ENCODE measurements at places on chromosomes 11 and 22.

GRCh38 chr11:130674686-130675308 lies 226.4 kb downstream of the ADAMTS15 start:
- DNase-seq = no peak

DNA sequence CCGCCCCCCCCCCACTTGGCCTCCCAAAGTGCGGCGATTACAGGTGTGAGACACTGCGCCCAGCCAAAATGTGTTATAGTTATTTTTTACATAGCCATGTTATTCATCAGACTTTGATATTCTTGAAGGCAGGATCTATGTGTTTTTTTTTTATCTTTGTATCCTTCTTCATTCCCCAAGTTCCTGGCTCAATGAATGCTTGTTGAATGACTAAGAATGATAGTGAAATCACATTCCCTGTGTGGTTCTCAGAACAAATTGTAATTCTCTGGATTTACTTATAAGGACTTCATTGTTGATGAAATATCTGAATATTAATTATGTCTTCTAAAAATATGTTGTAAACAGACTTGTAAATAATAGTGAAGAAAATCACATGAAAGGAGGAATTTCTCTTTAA lies 33.5 kb downstream of the MMP7 start:
- DNase-seq = no peak

- DNase-seq = no peak
Measured at GRCh38 chr11:9850224-9850895, 186.5 kb downstream of the SWAP70 start.

DNA sequence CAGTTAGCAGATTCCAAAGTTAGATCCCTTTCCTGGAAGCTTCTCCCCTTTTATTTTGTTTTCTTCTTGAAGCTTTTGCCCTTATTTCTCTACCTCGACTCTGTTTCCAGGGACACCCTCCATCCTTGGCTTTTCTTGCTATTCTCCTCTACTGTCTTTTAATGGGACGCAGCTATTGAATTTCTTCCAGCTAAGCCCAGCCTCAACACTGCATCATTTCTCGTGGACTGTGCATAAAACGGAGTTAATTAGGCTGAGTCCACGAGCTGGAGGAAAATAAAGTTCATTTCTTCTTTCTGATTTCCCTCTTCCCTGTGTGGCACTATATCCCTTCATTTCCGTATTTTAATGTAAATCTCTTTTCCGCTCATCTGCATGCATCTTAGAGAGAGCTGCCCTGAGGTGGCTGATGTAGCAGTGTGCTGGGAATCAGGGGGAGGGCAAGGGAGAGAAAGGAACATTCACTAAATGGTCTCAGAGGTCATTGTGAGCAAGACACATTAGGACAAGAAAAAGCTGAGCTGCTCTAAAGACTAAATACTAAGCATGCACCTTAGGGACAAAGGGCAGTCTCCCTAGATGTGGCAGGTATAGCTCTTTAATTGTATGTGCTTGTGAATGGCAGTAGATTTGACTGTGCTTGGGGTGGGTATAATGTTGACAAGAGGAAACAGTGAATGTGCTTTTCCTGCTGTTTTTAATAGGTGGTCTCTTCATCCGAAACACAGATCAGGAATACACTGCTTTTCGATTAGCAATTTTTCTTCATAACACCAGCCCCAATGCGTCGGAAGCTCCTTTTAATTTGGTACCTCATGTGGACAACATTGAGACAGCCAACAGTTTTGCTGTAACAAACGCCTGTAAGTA lies 1.9 kb downstream of the GRIA4 start:
- DNase-seq = no peak

- no peak for DNase-seq
Measured at GRCh38 chr11:61853698-61854169, 25.6 kb downstream of the FADS2 start.

DNA sequence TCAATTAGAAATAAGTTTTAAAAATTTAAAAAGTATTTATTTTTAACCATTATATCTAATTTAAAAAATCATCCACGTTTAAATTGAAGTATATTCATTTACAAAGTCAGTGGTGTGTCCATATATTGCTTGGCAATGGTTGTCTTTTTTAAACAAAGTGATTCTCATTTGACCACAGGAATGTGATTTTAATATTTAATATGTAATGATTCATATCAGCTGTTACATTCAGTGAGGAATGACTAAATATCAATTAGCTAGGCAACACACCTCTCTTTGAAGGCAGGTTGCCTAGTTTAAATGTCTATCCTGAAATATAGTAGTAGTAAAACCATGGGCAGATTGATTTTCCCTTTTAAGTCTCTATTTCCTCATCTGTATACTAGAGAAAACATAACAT lies 392.2 kb upstream of the CCDC179 start:
- DNase-seq = no peak

DNA sequence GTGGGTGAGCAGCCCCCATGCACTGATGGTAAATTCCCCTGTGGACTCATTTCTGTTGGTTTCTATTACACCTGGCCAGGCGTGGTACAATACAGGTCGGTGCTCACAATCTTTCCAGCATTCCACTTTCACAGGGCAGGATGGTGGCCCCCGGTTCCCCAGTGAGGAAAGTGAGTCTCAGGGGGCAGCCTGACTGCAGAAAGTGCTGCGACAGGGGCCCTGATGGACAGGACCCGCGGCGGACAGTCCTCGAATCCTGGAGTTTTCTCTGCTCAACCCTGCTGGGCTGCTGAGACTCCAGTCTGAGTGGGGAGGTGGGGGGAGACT lies 3.1 kb upstream of the PGGHG start:
- no peak for DNase-seq

GRCh38 chr11:45646275-45646927 lies 19.0 kb downstream of the CHST1 start:
- DNase-seq = no peak

- DNase-seq = no peak
Measured at GRCh38 chr11:75867778-75868374, 52.9 kb downstream of the UVRAG start.

- no peak for DNase-seq
Measured at GRCh38 chr11:47148903-47149531, 27.7 kb downstream of the ARFGAP2 start.

GRCh38 chr11:126265811-126266210 lies 2.9 kb downstream of the SRPRA start:
- no peak for DNase-seq

GRCh38 chr22:36373258-36373579 lies 14.5 kb downstream of the MYH9 start:
- DNase-seq = no peak

DNA sequence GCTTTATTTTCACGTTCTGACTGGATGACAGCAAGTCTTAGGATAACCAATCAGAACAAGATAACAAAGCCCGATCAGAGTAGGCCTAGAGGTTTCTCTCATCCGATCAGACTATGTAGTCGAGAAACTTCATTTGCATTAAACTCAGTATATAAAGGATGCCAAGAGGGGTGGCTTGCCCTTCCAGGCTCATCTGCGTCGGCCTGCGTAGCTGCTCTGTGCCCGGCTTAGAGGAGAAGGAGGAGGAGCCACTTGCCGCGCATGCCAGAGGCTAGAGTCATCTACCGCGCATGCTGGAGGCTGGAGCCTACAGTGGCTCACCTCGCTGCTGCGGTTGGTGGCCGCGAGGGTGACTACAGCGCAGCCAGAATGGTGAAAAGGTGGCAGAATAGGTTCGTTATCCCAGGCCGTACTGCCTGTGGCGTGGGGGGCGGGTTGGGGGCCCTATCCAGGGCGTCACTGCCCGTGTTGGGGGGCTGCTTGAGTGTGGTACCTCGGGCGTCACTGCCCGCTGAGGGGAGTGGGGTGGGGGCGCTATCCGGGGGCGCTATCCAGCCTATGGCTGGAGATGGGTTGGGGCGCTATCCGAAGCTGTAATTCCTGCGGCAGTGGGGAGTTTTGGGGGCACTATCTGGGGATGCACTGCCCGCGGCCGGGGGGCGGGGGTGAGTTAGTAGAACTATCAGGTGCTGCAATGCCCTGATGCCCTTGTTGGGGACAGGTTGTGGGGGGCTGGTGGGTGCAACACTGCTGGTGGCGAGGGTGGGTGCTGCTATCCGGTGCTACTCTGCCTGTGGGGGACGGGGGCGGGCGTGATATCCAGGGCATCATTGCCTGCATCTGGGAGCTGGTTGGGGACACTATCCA lies at the start of gene RFPL2:
Gene RFPL2 (minus strand): TSS at position 218 of the 867 bp plus-strand sequence. CDS start 2,622 bp downstream, outside the sequence.
- DNase-seq = no peak

- DNase-seq = no peak
Measured at GRCh38 chr11:132245403-132246385, 875.3 kb downstream of the NTM start.

GRCh38 chr11:1782031-1782590 lies 18.4 kb upstream of the CTSD start:
- no peak for DNase-seq
